Right hindlimb (tissue), 1 donor: ENCODE measurements at places on chromosomes 16 and 17.

GRCh38 chr17:72456075-72456474 lies 335.3 kb downstream of the SOX9 start:
- no peak for DNase-seq

DNA sequence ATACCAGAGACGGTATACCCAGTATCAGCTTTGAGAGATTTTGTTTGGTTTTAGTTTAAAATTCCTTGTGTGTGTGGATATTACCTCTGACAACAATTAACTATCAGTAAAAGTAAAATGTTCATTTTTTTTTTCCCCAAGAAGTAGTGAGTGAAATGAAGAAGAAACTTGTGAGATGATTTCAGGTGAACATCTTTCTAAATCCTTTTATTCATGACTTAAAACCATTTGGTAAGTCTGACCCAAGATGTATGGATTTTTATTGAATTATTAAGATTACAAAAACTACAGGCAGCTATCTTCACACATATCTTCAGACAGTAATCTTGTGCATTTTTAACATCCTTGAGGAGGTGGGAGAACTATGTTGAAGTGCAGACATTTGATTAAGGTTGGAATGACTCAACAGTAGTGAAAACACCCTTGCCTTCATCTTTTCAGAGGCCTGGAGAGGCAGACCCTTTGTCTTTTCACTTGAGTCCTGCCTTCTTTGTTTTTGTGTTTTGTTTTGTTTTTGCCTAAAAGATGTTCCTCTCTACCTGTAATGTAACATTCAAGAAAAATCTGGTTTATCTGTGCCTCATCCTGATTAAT lies 240.3 kb upstream of the TBX2 start:
- no peak for DNase-seq

GRCh38 chr17:45130681-45131615 lies 1.4 kb downstream of the PLCD3 start:
- DNase-seq = no peak

DNA sequence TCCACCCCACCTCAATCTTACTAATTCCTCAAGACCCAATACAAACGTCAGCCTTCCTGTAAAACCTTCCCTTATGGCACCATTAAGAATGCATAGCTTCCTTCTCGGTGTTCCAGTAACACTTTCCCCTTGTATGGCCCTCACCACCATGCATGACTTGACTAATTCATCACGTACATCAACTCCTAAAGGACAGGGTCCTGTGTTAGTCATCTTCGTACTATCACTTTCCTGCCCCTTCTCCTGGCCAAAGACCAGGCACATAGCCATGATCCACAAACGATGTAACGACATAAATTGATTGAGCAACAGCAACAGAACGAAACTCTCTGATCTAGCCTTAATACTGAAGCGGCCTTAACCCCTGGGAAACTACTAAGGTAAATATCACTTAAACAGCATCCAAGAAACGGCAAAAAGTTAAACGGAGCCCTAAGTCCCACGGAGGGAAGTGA lies 612 bp downstream of the PSMD12 start:
- no peak for DNase-seq

GRCh38 chr17:82507631-82508175 lies 11.8 kb upstream of the FOXK2 start:
- no peak for DNase-seq

- no peak for DNase-seq
Observed at GRCh38 chr16:15979801-15980200, 30.4 kb downstream of the ABCC1 start.

GRCh38 chr17:48505788-48506187 lies 25.0 kb downstream of the HOXB1 start:
- DNase-seq = no peak

- no peak for DNase-seq
Observed at GRCh38 chr17:52420555-52421078, 262.1 kb upstream of the CA10 start.

DNA sequence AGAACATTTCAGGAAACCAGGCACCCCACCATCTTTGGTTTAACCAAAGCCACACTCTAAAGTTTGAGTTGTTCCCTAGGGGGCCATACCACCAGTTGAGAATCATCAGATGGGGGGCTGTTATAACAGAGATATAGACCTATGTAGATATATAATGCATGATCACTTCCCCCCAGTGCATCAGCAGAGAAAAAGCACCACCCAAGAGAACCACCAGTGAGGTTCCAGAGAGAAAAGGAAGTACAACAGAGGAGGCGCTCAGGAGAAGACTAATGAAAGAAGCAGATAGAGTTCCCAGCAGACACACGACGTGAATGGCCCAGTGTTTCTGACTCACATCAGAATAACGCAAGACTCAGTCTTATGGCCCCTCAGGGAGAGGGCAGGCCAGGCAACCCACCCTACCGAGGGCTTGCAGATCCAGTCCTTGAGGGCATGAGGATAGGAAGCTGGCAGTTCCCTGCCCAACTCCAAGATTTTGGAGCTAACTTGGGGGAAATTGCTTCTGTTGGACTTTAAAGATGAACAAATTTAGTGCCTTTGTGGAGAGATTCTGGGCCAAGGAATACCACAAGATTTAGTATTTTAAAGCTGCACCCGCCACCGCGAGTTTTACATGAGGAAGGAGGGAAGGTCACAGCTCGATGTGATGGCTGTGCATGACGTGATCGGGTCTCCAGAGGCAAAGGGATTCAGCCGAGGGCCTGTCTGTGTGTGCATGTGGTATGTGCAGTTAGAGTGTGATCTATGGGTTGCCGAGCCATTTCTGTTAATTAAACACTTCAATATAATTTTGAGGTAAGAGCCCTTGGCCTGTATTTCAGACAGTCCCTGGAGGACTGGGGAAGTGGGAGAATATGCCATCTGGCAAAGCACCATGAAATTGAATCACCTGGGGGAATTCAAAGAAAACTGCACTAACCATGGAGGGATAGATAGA lies 53.1 kb downstream of the AIPL1 start:
- no peak for DNase-seq

- DNase-seq = no peak
Observed at GRCh38 chr17:69486779-69487637, 72.5 kb downstream of the MAP2K6 start.

- DNase-seq = no peak
Observed at GRCh38 chr16:81095653-81095952, 592 bp downstream of the GCSH start.

GRCh38 chr16:66979011-66979717 lies 9.2 kb upstream of the CES4A start:
- no peak for DNase-seq

GRCh38 chr16:14473488-14473887 lies 156.6 kb downstream of the PARN start:
- DNase-seq = no peak

- peak; percentile 51 for DNase-seq
Observed at GRCh38 chr17:1592751-1593629, 30.4 kb upstream of the PITPNA start.

DNA sequence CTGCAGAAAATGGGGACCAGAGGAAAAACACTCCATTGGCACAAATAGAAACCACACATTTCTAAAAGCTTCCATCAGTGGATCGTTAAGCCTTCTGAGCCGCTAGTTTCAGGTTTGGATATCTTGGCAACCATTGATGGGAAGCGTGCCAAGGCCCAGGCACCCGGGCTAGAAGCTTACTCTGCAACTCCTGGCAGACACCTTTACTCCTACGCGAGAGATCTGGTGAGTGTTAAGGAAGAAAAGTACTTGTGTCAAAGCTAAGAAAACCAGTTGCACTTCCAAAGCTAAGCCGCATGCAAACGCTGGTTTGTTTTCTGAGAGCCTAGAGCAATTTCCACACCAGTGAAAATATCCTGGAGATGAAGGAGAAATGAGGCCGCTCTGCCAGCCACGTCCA lies 472.4 kb downstream of the PMP22 start:
- peak; percentile 47 for DNase-seq

GRCh38 chr17:39200070-39200879 lies at the start of gene RPL19:
Gene RPL19 (plus strand): TSS chr17:39200283. CDS start chr17:39200345, 62 bp downstream.
- DNase-seq = peak; percentile 85

- peak; percentile 53 for DNase-seq
Observed at GRCh38 chr16:54510685-54511221, 224.2 kb upstream of the IRX3 start.

DNA sequence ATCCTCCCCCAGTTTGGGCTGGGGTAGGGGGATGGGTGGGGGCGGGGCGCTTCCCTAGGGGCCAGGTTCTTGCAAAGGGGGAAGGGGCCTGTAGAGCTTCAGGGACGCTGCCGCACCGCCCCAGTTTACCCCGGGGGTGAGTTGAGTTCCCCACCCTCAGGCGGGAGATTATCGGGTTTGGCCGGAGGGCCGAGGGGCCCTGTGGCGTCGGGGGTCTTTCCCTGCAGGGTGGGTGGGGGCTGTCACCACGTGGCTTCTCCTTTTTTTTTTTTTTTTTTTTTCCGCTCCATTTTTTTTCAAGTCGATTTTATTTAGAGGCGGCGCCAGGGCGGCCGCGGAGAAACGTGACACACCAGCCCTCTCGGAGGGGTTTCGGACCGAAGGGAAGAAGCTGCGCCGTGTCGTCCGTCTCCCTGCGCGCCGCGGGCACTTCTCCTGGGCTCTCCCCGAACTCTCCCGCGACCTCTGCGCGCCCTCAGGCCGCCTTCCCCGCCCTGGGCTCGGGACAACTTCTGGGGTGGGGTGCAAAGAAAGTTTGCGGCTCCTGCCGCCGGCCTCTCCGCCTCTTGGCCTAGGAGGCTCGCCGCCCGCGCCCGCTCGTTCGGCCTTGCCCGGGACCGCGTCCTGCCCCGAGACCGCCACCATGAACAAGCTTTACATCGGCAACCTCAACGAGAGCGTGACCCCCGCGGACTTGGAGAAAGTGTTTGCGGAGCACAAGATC lies at the start of gene IGF2BP1:
IGF2BP1 (plus strand) TSS at position 283 of the 724 bp plus-strand sequence; CDS start at position 644, 361 bp downstream.
- peak; percentile 78 for DNase-seq

DNA sequence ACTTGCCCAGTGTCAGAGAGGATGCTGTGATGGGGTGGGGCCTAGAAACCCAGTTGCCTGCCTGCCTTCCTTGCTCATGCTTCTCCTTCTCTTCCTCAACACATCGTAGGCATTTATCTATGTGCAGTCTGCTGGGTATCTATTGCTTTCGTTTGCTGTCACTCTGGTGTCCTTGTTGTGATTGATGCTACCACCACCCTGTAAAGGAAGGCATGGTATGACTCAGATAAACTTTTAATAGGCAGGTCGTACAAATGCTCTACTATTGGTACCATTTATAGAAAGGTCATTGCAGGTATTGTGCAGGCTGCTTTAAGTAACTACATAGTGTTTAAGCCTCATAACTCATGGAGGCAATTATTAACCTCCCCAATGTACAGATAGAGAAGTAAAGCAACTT lies 368.9 kb downstream of the UTP18 start:
- no peak for DNase-seq

GRCh38 chr17:31226950-31227349 lies 70.1 kb downstream of the OMG start:
- no peak for DNase-seq

- DNase-seq = no peak
Observed at GRCh38 chr16:66401610-66402009, 25.5 kb upstream of the BEAN1 start.

GRCh38 chr17:17943281-17943984 lies 28.8 kb downstream of the TOM1L2 start:
- no peak for DNase-seq

- peak; percentile 26 for DNase-seq
Observed at GRCh38 chr16:24540602-24541210, 1.3 kb downstream of the RBBP6 start.

GRCh38 chr16:82892324-82892723 lies 265.6 kb downstream of the CDH13 start:
- DNase-seq = no peak

DNA sequence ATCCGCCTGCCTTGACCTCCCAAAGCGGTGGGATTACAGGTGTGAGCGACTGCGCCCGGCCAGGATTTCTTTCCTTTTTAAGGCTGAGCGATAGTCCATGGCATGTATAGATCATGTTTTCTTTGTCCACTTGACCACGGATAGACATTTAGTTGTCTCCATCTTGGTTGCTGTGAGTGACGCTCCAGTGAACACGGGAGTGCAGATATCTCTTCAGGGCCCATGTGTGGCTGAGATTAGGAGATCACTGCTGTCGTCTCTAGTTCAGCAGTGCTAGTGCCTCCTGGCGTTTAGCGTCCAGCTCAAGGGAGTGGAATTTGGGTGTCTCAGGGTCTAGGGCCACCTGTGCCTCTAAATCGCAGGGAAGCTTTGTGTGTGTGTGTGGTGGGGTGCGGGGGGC lies 41.5 kb downstream of the ABCC1 start:
- no peak for DNase-seq

DNA sequence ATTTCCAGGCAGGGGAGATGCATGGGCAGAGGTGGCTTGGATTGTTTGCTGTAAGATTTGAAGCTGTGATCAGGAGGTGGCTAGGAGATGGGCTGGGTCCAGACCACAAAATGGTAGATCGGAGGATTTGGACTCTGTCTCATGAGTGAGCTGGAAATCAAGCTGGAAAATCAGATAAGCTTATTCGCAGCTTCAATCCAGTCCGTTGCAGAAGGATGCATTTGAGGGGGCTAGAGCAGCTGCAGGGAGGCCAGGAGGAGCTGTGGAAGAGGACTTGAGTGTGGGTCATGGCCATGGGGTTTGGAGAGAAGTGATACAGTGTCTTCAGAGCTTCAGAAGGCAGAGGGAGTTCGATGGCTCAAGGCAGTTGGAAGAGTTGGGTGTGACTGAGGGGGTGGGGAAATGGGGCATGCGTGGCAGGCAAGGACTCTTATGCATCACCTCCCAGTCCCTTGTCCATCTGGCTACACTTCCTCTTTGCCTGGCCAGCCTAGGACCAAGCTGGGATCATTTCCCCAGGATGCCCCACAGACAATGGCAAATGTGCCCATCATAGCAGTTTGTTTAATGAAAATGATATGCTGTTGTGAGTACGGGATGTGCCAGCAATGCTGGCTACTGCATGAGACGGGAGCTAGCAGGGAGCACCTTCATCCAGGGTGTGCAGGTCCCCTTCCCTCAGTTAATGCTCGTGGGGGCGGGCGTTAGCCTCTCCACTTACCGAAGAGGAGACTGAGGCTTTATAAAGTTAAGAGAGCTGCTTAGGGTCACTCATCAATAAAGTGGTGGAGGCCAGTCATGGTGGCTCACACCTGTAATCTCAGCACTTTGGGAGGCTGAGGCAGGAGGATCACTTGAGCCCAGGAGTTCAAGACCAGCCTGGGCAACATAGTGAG lies 20.6 kb downstream of the QPRT start:
- no peak for DNase-seq

DNA sequence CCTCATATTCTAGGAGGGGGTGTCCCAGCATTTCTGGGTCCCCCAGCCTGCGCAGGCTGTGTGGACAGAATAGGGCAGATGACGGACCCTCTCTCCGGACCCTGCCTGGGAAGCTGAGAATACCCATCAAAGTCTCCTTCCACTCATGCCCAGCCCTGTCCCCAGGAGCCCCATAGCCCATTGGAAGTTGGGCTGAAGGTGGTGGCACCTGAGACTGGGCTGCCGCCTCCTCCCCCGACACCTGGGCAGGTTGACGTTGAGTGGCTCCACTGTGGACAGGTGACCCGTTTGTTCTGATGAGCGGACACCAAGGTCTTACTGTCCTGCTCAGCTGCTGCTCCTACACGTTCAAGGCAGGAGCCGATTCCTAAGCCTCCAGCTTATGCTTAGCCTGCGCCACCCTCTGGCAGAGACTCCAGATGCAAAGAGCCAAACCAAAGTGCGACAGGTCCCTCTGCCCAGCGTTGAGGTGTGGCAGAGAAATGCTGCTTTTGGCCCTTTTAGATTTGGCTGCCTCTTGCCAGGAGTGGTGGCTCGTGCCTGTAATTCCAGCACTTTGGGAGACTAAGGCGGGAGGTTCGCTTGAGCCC lies 11.6 kb downstream of the STH start:
- no peak for DNase-seq

GRCh38 chr16:68704232-68704867 lies 32.7 kb upstream of the CDH1 start:
- peak; percentile 60 for DNase-seq

GRCh38 chr16:69407702-69408323 lies 16.6 kb upstream of the CYB5B start:
- no peak for DNase-seq
